A172 (cell line): ENCODE measurements at places on chromosomes 1 and 21.

- peak; percentile 70 for DNase-seq
Observed at GRCh38 chr1:240888039-240888786, 276.3 kb upstream of the GREM2 start.

- no peak for DNase-seq
Observed at GRCh38 chr1:156112276-156113137, 2.0 kb upstream of the LMNA start.

DNA sequence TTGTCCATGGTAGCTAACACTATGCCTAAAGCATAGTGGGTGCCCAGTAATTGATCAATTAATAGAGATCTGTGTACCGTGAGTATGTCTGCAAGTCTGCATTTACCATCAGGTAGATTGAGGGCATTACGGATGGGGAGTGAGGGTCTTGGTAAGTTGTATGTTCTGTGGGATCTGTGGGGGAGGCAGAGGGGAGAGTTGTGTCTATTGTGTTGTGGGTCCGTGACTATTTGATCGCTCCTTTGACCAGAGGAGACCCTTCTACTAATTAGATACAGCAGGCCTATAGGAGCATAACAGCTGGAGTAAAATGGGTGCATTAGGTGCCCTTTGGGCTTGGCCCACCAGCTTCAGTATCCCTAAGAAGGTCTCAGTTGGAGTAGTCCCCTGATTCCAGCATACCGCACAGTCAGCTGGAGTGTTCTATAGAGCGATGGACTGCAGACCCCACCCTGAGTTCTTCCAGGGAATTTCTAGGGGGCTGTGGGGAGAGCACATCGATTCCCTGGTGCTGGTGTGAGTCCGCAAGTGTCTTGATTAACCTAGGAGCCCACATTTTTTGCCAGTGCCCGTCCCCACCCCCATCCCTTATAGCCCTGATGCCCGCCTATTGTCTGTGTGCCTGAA lies 55.9 kb downstream of the RHBG start:
- DNase-seq: no peak

GRCh38 chr1:108704496-108704895 lies 8.2 kb upstream of the FNDC7 start:
- DNase-seq: peak; percentile 58

DNA sequence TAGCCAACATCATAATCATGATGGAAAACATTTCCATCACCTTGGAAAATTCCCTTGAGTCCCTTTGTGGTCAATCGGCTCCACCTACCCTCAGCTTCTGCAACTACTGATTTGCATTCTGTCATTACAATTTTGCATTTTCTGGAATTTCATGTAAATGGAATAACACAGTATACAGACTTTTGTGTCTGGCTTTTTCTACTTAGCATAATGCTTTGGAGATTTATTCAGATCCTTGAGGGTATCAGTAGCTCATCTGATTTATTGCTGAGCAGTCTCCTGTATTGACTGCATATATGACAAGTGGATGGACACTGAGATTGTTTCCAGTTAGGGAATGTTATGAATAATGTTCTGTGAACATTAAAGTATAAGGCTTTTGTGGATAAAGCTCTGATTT lies 358.3 kb downstream of the USP25 start:
- DNase-seq: no peak

GRCh38 chr1:1204425-1204920 lies 1.9 kb downstream of the TNFRSF18 start:
- no peak for DNase-seq

DNA sequence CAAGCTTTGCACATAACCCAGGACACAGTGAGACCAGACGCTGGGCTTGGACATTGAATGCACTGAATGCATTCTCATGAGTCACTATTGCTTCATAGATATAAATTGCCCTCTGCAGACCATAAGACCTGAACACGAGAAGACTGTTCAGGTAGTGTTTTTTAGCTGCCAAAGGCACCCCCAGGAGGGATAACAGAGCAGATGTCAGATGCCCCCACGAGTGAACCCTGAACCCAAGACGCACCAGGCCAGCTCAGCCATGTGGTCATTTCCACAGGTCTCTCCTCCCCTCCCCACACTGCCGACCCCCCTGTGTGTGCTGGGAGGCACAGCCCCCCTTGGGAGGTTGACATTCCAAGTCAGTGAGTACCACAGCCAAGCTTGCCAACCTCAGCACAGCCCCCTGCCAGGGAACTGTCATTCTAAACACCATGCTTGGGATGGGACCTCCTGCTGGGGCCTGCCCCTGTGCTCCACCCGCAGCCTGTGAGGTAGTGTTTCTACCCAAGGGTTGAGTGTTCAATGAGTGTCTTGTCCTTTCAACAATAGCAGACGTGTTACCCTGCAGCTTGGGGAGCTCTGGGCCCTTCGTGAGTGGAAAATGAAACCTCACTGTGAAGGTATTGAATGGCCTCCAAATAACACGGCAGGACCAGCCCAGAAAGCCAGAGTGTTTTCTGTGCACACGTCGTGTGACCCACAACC lies 68.2 kb downstream of the PSMG1 start:
- DNase-seq: peak; percentile 75
